Osteoblast (primary cell): ENCODE measurements at places on chromosomes 3 and 15. TPM values are rescaled to one million over a fixed set of nuclear protein-coding genes. Genes with fewer than 3 reads are reported as not detected.

Gene FBXO40
- not detected in 2 replicates for total RNA-seq

Gene C3orf49
- not detected in 2 replicates for total RNA-seq

Gene GOLGA8R
- 2.4 and 3.3 TPM in 2 replicates for total RNA-seq

- peak; percentile 81 for DNase-seq
These were observed 217.5 kb downstream of the RAP2B start for GRCh38 chr3:153379516-153379915.

- peak; percentile 93 for DNase-seq
These were observed 41.3 kb downstream of the GLDN start for GRCh38 chr15:51382787-51383186.

- DNase-seq, result no peak
These were observed 434.5 kb downstream of the MFSD1 start for GRCh38 chr3:159236321-159236720.

DNA sequence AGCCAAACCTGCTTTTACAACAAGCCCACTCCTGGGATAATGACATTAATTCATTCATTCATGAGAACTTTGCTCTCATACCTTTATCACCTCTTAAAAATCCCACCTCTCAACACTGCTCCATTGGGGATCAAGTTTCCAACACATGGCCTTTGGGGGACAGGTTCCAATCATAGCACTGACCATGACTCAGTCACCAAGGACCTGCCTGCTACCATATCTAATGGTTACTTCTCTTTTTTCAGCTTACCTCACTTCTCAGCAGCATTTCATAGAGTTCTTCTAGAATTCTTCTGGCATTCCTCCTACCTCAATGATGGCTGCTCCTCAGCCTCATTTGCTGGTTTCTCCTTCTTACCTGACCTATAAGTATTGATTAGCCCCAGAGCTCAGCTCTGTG lies 36.9 kb upstream of the RYK start:
- DNase-seq, result no peak

DNA sequence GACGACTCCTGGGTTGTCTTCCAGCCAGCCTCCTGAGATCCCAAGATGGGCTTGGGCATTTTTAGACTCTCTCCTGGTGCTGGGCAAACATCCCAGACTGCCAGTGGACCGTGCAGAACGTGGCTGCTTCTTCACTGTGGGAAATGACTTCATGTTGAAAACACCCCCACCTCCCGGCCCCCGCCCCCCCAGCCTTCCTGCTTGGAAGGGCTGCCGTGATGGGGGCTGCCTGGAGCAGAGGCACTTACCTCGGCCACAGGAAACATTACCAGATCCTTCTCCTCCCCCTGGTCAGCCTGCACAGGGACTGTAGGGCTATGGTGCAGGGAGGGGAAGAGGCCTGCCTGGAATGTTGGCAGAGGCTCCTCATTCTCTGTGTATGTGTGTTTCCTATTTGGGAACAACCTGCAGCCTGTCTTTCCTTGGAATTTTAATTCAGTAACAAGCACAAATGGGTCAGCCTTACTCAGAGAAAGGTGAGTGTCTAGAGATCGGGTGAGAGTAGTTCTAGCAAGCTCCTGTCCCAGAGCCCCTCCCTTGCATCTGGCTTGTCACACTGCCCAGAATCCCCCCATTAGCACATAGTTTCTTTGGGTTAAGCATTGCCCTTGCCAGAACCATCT lies 90.8 kb downstream of the ANP32A start:
- no peak for DNase-seq

DNA sequence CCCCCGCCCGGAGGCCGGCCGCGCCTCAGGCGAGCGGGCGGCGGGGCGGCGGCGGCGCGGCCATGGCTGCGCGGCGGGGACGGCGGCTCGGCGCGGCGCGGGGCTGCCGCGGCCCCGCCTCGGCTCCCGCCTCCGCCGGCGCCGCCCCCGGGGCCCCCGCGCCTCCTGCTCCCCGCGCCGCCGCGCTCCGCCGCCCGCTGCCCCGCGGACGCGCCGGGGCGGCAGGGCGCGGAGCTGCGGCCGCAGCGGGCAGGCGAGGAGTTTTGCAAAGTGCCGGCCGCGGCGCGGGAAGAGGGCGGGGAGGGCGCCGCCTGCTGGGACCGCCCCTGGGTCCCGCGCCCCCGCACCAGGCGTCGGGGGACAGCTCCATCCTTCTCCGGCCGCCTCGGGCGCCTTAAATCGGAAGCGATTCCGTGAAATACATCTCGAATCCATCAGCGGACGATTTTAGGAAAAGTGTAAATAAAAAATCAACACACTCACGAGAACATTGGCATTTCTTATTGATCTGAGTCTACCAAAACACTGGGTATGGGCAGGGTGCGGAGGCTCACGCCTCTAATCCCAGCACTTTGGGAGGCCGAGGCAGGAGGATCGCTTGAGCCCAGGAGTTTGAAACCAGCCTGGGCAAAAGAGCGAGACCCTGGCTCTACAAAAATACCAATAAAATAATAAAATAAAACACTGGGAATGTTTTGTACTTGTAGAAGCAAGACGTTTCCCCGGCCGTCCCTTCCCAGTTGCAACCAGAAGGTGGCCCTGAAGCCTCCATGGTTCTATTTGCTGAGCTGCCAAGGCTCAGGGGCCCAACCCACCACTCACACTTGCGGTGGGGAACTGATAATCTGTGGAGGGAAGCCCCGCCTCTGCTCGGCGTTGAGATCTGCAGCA lies 136.9 kb downstream of the NUP210 start:
- peak; percentile 93 for DNase-seq
